ENCODE measurements at places on chromosomes 3 and 15.

DNA sequence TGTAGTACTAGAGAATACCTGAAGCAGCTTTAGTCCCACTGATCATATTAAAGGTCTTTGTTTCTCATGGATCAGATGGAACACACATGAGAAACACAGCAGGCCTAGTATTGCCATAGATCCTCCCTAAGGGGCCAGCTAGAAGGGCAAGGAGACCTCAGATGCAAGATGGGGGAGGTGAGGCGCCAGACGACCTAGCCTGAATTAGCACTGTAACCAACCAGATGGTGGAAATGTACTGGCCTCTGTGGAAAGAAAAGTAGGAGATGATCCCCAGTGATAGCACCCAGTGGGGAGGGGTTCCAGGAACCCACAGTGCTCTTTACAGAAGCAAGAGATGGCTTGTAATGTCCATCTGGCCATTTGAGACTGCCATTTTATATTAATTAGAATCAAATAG, 138.2 kb upstream of the ZNF385D start:
- no peak for DNase-seq

GRCh38 chr15:51708013-51708412, 26.7 kb downstream of the SCG3 start:
- no peak for DNase-seq

DNA sequence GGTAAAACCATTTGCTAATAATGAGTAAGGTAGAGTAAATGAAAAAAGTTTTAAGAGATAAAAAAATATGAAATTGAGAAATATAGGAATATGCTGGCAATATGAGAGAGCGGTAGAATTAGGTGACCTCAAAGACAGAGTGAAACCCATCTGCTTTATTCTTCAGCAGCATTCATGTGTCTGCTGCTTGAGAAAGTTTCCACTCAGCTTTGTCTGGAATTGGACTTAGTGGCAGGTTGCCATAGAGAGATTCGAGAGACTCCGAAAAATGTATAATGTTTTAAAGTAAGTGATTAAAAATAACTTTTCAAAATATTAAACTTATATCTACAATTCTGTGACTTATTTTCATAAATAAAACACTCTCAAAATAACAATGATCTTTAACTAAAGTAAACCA, 5.0 kb downstream of the SUCNR1 start:
- DNase-seq: no peak

DNA sequence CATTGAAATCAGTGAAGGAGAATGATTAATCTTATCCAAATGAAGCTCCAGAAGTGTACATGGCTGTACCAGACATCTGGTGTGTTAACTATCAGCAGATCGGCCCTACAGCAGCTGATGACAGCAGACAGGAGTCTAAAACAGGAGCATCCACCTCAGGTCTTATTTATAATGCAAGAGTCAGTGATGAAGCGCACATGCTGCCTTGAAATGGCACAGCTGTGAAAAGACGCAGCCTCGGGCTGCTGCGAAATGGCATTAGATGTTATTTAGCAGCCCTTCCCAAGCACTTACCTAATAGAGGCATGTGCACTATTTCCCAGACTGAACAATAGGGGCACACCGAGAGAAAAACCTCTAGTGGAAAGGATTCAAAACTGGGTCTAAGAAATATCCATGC, 472.3 kb upstream of the CBLB start:
- no peak for DNase-seq

DNA sequence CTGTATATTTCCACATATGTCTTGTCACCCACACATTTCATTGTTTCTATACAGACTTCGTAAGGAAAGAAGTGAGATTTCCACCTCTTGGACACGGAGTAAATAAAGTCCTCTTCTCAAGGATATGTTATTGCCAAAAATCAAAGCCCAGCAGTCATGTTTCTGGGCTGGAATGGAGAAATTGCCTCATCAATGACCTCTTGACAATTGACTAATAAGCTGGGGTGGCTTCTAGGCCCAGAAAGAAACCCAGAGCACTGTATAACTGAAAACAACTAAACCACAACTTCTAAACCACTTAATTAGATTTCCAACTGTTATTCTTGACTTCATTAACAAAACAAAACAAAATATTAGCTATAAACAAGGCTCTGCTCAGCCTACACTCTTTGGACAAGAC, 56.4 kb upstream of the SLC24A5 start:
- DNase-seq: no peak

GRCh38 chr3:98657457-98657856, 64.0 kb upstream of the CPOX start:
- no peak for DNase-seq

DNA sequence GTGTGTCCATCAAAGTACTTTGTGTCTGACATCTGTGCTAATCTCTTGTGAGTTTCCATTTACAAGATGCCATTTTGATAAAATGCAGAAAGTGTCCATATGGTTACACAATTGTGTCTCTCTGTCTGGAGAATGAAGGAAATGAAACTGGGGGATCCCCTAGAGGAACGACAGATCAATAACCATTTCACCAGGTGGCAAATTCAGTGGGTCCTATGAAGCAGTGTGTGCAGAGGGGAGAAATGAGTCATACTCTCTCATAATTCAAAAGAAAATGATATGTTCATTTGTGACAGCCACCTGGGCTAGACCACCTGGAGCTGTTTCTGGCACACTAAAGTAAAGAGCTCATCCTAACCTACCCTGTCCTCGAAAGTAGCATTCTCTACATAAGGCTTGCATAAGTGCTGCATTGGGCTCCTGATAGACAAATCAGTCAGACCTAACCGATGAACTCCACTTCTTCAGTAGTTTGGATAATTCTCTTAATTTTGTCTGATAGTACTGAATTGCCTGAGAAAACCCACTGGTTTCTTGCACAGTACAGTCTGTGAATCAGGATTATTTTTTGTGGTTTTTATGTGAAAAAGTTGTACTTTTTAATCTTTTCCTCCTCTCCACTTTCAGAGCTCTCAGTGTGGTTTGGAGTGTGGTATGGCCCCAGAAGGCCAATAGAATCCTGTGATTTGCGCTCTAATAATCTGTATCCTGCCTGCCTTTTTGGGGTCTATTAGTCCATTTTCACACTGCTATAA, 10.3 kb upstream of the CD47 start:
- DNase-seq: no peak

- peak; percentile 96 for DNase-seq
Observed at GRCh38 chr3:138594150-138594934, at the start of gene CEP70. TSS of gene CEP70 (minus strand) at chr3:138594260. CDS start at chr3:138572927, 21,333 bp downstream.

GRCh38 chr15:50066666-50067065, 52.4 kb downstream of the ATP8B4 start:
- no peak for DNase-seq

DNA sequence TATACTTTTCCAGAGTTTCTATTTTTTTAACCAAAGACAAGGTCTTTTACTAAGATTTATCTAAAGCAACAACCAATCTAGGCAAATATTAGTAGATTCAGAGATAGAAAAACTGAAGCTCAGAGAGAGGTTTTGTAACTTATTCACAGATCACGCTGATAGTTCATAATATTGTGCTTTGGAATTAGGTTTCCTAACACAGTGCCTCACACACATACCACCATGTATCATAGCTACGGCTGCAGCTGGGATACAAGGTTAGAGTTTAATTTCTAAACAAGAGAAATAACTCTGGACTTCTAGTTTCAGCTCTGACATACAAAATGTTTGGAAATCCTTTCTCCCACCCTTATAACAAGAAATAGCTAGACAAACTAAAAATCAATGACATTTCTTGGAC, 565.7 kb downstream of the PYDC2 start:
- no peak for DNase-seq
